ENCODE measurements at places on chromosomes 1 and 21.

DNA sequence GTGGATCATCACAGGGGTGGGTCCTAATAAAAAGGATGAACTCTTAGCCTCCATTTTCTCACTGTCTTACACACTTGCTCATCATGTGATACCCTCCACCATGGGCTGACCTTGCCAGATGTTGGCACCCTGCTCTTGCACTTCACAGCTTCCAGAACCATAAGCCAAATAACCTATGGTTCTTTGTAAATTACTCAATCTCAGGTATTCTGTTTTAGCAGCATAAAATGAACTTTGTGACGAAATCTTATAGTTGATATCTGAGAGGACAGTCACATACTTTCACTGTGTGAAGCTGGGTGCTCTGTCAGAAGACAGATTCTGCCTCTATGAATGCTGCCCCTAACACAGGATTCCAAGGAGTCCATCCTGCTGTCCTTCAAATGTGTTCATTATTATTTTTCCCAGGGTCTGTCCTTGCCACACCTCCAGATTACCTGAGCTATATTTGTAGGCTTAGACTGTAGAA, 13.8 kb downstream of the DUSP10 start:
- DNase-seq, result no peak

DNA sequence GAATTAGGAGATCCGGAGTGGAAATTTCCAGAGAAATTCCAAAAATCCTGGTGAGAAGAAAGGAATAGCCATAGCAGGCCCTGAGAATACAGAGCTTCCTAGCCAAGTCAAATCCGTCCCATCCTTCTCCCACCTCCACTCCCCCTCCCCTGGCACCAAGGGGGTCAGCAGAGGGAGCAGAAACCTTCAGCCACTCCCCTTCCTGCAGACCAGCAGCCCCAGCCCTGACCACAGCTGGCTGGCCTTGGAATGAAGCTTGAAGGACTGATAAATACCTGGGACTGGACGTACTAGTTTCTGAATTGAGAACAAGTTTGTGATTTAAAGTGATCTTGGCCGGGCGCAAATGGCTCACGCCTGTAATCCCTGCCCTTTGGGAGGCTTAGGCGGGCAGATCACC, 13.8 kb upstream of the RIPPLY3 start:
- DNase-seq, result no peak

- no peak for DNase-seq
Observed at GRCh38 chr1:194055536-194055935, 869.1 kb upstream of the B3GALT2 start.

- peak; percentile 34 for DNase-seq
Observed at GRCh38 chr21:14382486-14382834, 486 bp downstream of the HSPA13 start.

DNA sequence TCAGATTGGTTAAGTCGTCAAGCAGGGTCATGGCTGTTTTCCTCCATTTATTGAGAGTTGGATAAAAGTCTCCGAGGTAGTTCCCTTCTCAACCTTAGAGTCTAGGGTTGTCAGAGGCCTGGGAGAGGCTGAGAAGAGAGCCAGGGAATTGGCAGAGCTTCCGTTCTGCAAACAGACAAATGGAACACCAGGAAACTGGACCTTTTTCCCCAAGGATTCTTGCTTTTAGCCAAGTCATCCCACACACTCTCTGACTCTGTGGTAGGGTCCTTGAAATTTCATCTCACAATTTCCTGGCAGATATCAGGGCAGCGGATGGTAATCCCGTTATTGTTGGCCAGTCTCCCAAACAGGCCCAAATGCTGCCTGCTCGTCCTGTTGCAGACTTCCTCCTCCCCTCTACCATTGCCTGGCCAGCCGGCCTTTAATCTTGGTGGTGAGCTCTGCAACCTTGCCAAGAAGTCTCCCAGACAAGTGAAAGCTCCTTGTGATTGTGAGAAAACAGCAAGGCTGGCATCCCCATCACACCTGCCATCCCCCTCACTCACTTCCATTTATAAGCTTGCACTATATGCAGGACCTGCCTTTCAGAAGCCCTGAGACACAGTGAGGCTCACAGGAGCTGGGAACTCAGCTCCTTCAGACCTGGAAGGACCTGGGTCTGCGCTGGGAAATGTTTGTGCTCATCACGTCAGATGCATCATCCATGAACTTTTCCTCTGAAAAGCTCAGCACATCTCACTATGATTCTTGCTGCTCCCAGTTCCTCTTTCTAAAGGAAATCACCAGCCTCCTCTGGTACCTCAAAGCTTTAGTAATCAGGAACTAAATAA, 13.7 kb upstream of the SRP9 start:
- DNase-seq, result no peak

GRCh38 chr1:25620701-25621350, 4.2 kb downstream of the MAN1C1 start:
- no peak for DNase-seq

DNA sequence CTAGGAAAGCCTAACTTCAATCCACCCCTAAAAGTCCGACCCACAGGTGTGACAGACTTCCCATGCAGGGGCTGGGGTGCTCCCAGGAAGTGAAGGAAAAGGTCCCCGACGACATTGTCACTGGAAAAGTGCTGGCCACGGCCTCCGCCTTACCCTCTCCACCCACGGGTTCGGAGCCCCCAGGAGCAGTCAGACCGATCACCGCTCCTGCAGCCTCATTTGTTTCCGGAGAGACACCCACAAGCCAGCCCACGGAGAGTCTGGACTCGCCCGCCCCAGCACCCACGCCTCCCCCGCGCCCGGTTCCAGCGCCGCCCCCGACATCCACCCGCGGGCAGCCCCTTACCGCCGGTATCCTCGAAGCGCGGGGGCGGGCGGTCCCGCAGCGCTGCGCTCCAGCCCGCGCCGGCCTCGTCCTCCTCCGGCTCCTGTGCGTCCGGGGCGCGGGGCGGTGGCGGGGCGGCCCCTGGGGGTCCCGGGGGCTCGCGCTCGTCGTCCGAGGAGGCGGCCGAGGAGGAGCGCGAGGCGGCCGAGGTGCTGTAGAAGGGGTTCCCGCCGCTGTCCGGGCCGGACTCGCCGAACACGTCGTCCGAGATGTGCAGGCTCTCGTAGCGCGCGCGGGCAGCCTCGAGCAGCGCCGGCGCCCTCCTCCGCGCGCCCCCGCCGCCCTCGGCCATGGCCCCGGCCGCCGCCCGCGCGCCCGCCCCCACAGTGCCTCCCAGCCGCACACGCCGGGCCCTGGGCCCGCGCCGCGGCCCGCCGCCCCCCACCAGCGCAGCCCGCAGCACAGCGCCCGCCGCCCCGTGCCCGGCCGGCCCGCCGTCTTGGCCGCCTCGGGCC, 660 bp downstream of the PGBD5 start:
- no peak for DNase-seq

- no peak for DNase-seq
Observed at GRCh38 chr1:100387209-100387608, 34.9 kb downstream of the CDC14A start.

GRCh38 chr1:87840767-87841166, 512.1 kb downstream of the LMO4 start:
- DNase-seq, result no peak

DNA sequence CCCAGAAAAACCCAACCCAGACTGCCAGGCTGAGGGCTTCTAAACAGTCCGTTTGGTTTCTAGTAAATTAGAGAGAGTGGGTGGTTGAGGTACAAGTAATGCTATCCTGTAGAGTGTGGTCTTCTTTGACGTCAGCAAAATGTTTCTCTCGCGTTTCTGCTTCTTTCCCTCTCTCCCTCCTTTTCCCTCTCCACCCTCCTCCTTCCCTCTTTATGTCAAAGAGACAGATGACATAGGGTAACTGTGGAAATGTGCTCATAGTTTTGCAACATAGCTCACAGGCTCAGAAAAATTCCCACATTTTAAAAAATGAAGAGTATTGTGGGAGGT, 158.3 kb downstream of the TOMM20 start:
- DNase-seq, result no peak

GRCh38 chr1:236172041-236172579, 29.8 kb downstream of the GPR137B start:
- DNase-seq, result no peak
